Cortex of kidney (tissue), 1 donor: ENCODE measurements at places on chromosomes 7 and 10.

DNA sequence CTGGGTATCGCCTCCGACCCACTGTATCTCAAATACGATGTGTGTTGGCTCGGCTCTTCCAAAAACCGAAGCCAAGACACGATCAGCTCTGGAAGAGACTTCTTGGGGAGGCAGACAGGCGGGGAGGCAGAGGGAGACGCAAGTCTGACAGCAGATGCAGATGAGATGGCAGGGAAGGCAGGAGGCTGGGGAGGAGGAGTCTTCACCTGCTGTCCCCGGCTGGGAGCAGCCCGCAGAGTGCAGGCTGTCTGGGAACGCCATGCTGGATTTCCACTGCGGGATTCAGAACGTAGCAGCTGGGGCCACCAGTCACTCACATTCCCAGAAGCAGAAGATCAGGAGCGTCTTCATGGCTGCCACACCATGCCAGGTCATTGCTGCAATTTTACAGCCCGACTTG, 29.4 kb downstream of the CTBP2 start:
- DNase-seq = no peak

GRCh38 chr7:106166651-106167342, 54.7 kb upstream of the SYPL1 start:
- DNase-seq = no peak

- no peak for DNase-seq
Measured at GRCh38 chr7:73702226-73702625, 17.2 kb downstream of the STX1A start.

DNA sequence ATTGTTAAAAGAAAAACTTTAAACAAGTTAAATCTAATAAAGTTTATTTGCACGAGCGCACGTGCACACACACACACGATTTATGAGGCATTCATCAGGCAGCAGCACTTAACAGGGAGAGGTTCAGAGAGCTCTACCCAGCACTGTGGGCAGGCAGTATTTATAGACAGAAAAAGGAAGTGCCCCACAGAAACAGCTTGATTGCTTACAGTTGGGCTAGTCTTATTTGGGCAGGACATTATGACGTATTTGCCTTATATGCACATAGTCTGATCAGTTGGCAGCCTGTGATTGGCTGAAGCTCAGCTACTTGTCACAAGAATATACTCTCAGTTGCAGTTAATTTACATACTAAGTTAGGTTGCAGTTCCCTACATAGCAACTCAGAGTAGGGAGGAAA, 1.2 kb upstream of the SDHAF3 start:
- no peak for DNase-seq

- DNase-seq = no peak
Measured at GRCh38 chr7:153193144-153193595, 433.6 kb downstream of the ACTR3B start.

DNA sequence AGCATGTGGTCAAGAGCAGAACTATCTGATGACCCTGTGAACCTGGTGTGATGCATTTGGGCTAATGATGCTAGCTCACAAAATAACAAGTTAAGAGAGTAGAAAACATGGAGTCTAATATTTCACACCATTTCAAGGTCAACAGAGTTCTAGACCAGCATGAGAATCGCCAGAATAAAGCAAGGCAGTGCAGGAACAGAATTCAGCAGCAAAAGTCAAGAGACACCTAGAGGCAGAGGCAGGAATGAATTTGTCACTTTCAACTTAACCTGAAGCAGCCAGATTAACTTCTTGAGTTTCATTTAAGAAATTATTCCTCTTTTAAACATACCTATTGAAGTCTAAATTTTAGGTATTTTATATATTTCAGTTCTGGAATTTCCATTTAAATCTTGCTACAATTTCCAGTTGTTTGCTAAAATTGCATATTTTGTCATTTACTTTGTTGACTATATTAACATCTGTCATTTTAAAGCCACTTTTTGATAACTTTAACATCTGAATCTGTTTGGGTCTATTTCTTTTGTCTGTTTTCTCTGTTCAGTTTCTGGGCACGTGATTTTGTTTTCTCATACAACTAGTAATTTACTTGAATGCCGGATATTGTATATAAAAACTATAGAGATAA, 44.2 kb upstream of the PRSS58 start:
- no peak for DNase-seq

DNA sequence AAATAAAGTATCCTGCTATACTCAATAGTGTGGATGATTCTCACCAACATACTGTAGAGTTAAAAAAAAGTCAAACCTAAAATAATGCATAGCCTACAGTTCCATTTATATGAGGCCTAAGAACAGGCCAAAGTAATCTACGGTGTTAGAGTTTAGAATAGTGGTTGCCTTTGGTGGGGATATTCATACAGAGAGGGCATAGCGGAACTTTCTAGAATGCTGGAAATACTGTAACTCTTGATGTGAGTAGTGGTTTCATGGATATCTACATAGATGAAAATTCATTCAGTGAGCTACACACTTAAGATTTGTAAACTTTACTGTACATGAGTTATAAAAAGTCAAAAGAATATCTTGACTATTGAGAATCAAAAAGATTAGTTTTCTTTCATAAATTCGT, 349.9 kb upstream of the NFE2L3 start:
- no peak for DNase-seq

DNA sequence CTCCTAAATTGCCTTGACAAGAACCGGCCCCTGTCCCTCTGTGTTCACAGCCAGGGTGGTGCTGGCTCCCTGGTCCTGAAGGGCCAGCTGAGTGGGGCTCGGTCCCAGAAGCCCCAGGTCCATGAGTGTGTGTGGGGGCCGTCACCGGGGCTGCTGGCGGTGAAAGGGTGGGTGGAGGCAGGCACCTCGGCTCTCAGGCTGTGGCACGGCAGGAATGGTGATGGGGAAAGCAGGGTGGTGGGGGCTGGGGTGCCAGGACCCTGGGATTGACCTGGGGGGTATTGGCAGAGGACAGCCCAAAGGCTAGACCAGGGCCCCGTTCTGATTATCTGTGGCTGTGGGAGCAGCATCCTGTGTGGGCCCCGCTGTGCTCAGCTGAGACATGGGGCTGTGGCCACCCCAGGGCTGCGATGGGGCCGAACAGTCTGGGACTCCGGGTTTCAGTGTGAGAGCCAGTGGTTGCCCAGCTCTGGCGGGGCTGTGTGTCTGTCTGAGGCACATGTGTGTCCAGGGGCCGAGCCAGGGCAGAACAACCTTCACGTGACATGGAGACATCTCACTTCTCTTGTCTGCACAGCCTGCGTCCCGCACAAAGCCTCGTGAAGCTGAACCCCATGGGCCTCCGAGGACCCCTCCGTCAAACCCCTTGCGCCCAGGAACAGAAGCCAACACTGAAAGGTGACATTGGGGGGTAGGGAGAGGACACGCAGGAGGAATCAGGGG, 144.2 kb downstream of the ELFN1 start:
- no peak for DNase-seq
